ENCODE measurements at places on chromosomes 6 and 20.

- no peak for DNase-seq
Measured at GRCh38 chr6:18504232-18504596, 117.1 kb downstream of the RNF144B start.

- no peak for DNase-seq
Measured at GRCh38 chr6:31908791-31909190, 6.9 kb upstream of the ZBTB12 start.

GRCh38 chr6:16430391-16431089 is 192.2 kb downstream of the GMPR start:
- DNase-seq: no peak

DNA sequence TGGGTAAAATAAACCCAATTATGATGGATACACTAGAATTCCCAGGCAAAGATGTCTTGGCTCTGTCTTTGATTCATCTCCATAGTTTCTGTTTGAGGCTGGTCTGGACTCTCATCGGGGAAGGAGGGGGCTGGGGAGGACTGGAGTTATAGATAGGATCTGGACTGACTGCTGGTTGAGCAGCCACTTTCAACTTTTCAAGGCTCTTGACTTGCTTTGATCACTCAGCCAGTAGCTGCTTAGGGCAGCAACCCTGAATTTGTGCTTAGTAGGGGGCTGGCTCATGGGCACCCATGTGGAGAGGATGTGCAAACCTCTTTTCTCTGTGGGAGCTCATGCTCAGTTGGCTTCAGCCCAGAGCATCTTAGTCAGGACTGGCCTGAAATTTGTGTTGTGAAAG is 114.0 kb upstream of the NEDD9 start:
- DNase-seq: no peak

GRCh38 chr6:165799391-165800153 is 136.5 kb upstream of the PDE10A start:
- no peak for DNase-seq

GRCh38 chr6:137647762-137648447 is 153.7 kb upstream of the OLIG3 start:
- no peak for DNase-seq

- no peak for DNase-seq
Measured at GRCh38 chr6:43916924-43917877, 147.2 kb downstream of the VEGFA start.

GRCh38 chr6:142518126-142518525 is 216.3 kb downstream of the ADGRG6 start:
- DNase-seq: no peak

GRCh38 chr6:140857739-140858380 is 1274.9 kb upstream of the GJE1 start:
- no peak for DNase-seq

- no peak for DNase-seq
Measured at GRCh38 chr20:33410081-33410742, 8.9 kb upstream of the CDK5RAP1 start.

DNA sequence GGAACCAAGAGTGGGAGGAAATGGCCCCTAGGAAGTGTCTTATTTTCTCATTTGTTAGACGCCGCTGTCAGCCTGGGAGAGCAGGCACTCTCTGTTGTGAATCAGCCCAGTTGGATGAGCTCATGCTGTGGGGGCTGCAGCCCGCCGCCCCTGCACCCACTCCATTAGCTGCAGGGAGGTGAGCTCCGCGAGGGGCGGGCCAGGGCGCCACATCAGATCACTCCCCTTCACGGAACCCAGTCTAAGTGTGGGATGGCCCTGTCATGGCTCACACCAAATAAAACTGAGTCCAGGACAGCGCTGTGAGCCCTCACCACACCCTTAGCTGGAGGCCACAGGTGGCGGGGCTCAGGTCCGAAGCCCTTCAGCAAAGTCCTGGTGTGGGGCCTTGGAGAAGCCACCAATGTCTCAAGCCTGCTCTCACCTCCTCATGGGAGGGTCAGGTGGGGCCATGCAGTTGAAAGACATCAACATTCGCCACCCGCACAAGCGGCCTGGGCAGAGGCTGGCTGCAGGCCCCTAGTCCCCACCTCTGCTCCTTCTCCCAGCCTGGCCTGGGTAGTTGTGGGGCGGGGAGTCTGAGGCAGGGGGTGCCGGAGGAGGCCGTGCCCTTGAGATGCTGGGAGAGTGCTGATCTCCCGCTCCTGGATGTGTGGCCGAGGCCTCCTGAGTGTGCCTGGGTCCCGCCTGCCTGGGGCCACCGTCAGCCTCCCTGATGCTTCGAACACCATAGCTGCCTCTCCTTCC is 66.2 kb upstream of the SLCO4A1 start:
- no peak for DNase-seq

DNA sequence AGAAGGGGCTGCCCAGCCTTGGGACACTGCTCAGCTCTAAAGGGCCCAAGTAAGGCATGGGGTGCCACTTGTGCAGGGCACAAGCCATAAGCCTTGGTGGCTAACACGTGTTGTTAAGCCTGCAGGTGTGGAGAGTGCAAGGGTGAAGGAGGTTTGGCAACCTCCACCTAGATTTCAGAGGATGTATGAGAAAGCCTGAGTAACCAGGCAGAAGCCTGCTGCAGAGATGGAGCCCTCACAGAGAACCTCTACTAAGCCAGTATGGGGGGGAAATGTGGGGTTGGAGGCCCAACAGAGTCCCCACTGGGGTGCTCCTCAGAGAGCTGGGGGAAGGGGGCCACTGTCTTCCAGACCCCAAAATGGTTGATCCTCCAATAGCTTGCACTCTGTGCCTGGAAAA is 32.6 kb downstream of the SERINC1 start:
- no peak for DNase-seq
